ENCODE measurements at places on chromosomes 6 and 20.
A peak's percentile ranks its signal among the peaks of the same experiment; 100 is the strongest.

DNA sequence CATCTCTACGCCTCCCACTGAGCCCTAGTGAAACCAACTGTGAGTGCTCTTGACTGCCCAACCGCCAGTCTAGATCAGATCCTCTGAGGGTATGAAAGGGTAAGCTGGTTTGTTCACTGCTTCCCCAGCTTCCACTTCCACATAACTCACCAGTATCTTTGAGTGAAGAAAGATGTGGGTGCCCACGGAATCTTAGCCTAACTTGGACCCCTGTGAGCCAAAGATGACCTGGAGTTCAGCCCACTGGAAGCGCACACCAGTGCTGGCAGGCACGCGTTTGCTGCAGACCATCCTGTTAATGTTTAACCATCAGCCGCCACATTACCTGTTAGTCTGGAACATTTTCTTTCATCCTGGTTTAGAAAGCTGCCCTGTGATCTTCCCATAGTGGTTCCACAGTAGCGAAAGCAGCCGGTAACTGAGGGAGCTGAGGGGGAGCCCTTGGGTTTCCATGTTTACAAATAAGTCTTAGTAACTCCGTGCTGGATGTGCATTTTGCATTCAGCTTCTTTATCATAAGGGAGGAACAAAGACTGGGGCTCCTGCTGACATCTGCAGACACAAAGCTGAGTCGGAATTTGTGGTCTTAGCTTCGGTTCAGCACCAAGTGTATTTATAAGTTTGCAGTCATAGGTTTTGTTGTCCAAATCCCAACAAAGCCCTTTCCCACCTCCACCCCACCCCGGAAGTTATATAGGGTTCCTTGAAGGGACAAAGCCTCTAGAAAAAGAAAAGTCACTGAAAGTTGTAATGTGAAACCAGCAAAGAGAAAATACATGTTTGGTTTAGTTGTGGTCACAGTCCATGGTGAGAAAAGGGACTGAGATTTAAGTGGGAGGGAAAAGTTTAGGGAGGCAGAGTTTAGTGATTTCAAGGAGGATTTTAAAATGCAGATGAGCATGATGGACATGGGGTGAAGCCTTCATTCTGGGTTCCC is 71.0 kb downstream of the SSR1 start:
- DNase-seq, result peak; percentile 91

DNA sequence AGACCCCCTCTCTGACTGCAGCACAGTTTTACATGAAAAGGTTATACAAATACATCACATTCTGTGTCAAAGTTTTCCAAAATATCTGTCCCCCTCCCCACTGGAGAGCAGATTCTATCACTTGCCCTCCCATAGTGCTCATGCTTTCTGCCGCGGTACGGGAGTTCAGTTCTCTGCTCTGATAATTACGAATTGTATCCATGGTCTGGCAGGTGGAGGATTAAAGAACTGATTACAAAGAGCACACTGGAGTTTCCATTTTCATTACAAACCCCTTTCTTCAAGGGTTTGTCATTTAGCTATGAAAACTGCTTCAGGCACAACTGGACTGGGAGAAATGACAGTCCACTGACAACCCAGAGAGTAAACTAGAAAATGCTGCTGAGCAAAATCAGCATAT is 166.0 kb downstream of the PDSS2 start:
- DNase-seq, result no peak

- no peak for DNase-seq
Observed at GRCh38 chr6:103982574-103982973, 877.1 kb downstream of the HACE1 start.

GRCh38 chr6:37406726-37407341 is 26.2 kb upstream of the CMTR1 start:
- DNase-seq, result no peak

GRCh38 chr6:113361014-113361645 is 496.0 kb upstream of the MARCKS start:
- DNase-seq, result peak; percentile 86

DNA sequence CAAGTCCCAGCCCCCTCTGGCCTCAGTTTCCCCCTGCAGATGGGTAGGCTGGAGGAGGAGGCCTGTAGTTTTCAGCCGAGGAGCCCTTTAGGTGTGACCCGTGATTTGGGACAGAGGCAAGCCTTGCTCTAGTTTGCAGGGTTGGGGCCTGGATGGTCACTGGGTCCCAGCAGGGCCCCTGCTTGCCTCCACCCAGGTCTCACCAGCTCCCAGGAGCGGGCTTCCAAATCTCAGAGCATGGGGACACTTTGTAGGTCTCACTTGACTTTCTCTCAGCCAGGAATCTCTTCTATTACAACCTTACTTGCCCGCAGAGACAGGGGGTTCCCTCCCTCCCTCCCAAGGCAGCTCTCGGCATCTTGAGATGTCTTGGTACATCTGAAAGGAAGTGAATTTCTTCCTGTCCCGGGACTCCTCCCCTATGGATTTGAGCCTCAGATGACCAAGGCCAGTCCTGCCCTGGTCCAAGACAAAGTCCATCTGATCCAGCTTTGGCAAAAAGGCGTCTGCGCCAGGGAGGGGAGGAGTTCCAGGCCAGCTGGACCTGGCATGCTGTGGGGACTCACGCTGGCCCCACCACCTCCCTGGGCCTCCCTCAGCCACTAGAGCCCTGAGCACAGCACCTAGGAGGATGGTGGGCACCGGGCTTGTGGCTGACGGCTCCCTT is 47.4 kb downstream of the SRC start:
- no peak for DNase-seq

GRCh38 chr6:107616775-107617174 is 126.9 kb downstream of the SOBP start:
- DNase-seq, result no peak

DNA sequence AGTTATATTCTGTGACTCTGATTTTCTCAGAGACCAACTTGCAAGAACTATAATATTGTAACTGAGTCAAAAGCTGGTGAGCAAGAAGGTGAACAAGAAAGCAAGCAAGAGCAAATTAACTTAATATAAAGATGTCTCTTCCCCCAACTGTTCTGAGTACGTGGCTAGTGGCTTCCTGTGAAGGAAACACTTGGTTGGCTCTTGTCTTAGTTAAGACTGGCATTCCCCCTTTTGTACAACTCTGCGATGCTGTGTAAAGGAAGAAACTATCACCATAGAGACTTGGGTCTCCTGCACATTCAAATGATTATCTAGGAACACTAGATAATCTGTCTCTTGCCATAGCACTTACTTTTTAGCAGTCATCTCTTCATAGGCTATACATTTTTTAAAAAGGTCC is 47.3 kb upstream of the TNFAIP3 start:
- DNase-seq, result no peak

DNA sequence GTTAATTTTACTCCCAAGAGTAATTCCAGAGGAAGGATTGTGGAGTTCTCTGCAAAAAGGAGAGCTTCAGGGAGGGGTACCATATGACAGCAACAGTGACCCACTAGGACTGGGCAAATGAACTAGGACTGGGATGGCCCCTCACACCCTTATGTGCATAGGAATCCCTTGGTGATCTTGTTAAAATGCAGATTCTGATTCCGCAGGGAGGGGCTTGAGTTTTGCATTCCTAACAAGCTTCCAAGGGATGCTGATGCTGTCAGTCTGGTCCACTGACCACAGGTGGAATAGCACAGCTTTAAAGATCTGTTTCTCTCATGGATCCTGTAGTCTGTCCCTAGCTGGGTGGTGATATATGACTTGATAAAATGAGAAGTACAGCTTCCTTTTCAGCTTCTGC is 6.3 kb upstream of the FOXA2 start:
- no peak for DNase-seq

DNA sequence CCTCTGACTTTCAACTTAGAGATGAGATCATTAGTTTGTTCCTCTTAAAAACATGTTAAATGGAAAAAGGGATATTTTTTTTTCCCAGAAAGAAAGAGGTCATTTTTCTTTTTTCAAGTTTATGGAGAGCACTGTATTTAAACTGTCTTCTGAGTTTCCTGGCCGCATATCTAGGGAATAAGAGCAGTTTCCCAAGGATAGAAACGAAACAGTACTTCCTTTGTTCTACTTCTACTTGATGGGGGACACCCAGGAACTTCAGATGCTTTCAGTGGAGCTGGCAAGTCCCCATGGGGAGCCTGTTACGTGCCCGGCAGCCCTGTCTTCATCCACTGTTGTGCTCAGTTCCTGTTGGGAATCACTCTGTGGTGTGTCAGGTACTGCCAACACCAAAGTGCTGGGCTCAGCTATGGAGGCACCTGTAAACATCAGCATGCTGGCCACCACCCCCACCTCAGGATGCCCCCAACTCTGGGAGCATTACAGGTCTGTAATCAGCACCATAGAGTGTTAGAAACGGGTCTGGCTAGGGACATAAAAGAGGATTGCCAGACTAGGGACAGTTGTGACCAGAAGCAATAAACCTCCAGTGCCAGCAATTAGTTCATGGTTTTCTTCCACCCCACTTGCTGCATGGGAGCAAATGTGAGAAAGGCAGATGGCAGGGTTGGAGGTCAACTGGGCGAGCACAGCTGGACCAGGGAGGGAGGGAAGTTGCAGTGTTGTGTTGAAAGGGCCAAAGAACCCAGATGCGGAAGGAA is 221.7 kb upstream of the ECI2 start:
- no peak for DNase-seq

- no peak for DNase-seq
Observed at GRCh38 chr6:112665114-112665513, 318.0 kb downstream of the RFPL4B start.

GRCh38 chr6:52024451-52025068 is 62.9 kb downstream of the PKHD1 start:
- DNase-seq, result no peak

- DNase-seq, result no peak
Observed at GRCh38 chr6:9428421-9429172, 986.3 kb downstream of the TFAP2A start.

DNA sequence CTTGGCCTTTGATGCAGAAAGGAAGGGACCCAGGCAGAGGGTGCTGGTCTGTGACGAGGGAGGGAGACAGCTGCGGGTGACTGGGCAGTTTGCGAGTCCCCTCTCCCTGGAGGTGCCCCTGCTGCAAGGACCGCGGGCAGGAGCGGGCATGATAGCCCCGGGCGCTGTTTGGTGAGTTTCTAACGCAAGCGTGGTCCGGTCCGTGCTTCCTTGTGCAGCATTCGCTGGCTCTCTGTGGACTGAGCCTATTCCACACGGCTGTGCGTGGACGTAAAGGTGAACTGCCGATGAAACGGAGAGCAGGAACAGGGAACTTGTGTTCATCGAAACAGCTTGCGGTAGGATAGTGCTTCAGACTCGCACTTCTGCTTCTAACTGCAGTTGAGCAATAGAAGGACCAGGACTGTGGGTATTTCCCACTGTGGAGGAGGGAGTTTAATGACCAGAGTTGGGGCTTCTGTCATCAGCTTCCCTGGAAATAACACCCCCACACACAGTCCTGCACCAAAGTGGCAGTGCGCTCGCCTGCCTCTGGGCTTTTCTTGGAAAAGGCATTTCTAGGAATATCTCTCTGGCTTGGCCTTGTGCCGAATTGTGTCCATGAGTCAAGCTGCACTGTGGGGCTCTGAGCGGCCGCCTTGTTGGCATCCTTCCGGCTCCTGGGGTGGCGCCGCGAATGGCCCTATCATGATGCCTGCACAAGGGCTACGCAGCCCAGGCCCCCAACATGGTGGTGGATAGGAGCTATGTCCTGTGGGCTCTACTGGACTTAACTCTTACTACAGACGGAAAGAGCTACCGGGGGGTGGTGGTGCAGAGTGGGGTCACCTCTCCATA is 48.9 kb downstream of the DUSP22 start:
- DNase-seq, result no peak

DNA sequence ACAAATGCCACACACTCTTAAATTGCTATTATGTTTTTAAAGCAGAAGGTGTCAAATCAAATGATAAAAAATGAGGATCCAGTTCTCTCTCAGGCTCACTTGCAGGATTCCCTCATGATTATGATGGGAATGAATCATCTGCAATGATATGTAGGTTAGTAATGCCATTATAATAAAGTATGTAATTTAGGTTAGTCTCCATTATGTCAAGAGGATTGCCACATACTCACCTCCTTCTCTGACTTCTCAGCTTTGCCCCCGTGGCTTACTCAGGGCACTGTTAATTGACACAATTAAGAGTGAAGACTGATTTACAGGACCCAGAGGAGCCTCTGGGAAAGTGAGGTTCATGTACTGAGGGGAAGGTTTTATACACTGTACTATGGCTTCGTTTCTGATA is 591.7 kb upstream of the NRSN1 start:
- no peak for DNase-seq

- DNase-seq, result peak; percentile 32
Observed at GRCh38 chr6:109182578-109182977, 87.3 kb downstream of the CEP57L1 start.

GRCh38 chr6:159062564-159062945 is 17.8 kb upstream of the TAGAP start:
- no peak for DNase-seq

DNA sequence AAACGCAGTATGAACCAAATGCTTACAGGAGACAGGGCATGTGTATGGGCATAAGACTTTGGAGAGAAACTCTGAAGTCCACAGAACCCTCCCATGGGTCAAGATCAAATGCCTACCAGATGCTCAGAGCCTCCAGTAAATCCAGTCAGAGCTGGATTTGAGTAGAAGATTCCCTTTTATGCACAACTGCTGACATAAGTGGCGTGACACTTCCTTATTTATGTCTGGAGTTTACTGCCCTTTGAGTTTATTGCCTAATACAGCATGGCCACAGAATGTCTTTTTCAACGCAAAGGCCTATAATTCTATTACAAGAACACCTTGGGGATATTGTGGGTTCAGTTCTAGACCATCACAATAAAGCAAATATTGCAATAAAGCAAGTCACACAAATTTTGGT is 220.0 kb upstream of the FOXQ1 start:
- DNase-seq, result no peak

- DNase-seq, result no peak
Observed at GRCh38 chr6:10219510-10219909, 195.4 kb downstream of the TFAP2A start.

- DNase-seq, result peak; percentile 76
Observed at GRCh38 chr6:134521116-134521501, 203.2 kb upstream of the SGK1 start.

GRCh38 chr6:44116641-44117382 is 10.4 kb downstream of the MRPL14 start:
- no peak for DNase-seq

DNA sequence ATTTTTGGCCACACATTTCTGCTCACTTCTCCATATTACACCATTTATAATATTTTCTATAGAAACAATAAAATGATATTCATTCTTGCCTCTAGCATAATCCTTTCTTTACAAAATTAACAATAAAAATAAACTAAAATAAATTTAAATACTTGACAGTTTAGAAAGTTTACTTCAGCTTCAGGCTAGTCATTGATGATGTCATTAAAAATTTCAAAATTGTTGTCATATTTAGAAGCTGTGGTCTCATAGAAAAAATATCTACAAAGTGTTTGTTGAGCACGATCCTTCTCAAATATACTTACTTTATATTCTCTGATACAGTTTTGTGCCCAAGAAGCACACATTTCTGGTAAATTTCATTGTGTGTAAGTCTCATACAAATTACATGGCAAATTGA is 717.4 kb upstream of the CITED2 start:
- DNase-seq, result no peak

- DNase-seq, result peak; percentile 60
Observed at GRCh38 chr6:22025468-22026163, 271.2 kb downstream of the PRL start.

- DNase-seq, result peak; percentile 53
Observed at GRCh38 chr20:400454-401275, 7.4 kb upstream of the RBCK1 start.
